ENCODE measurements at places on chromosomes 3 and 15. TPM values are rescaled to one million over a fixed set of nuclear protein-coding genes. Genes with fewer than 3 reads are reported as not detected.

The ABHD17C gene
- total RNA-seq: 9.1 TPM

The SLC15A2 gene
- total RNA-seq: 3.0 TPM

The ALDH1A3 gene
- total RNA-seq: not detected

The PP2D1 gene
- total RNA-seq: not detected

The FBXO40 gene
- total RNA-seq: not detected

The PRSS50 gene
- 0.09 TPM for total RNA-seq

The DALRD3 gene
- total RNA-seq: 24.8 TPM

The DAG1 gene
- total RNA-seq: 9.1 TPM

The SUSD5 gene
- total RNA-seq: not detected

The PLSCR5 gene
- not detected for total RNA-seq

The CFAP100 gene
- total RNA-seq: not detected

- no peaks in the 10 kb centered on the region for H3K4me1 ChIP-seq
- H3K27ac ChIP-seq: no peak overlapping the region
- no peak overlapping the region for H3K4me3 ChIP-seq
- DNase-seq: no peak
These were observed 235.2 kb upstream of the VEPH1 start for GRCh38 chr3:157738441-157738840.

GRCh38 chr15:60390871-60391501 is 6.8 kb downstream of the ANXA2 start:
- H3K4me1 ChIP-seq: peaks cover 61% of the 10 kb centered on the region
- peaks cover 4% of the 10 kb centered on the region for H3K36me3 ChIP-seq
- no peak overlapping the region for H3K27ac ChIP-seq

GRCh38 chr15:38208206-38208605 is 44.4 kb upstream of the SPRED1 start:
- H3K36me3 ChIP-seq: no peaks in the 10 kb centered on the region
- DNase-seq: no peak
- H3K27ac ChIP-seq: no peak overlapping the region
- no peak overlapping the region for H3K4me3 ChIP-seq
- no peaks in the 10 kb centered on the region for H3K4me1 ChIP-seq
- peaks cover 44% of the 10 kb centered on the region for H3K27me3 ChIP-seq

DNA sequence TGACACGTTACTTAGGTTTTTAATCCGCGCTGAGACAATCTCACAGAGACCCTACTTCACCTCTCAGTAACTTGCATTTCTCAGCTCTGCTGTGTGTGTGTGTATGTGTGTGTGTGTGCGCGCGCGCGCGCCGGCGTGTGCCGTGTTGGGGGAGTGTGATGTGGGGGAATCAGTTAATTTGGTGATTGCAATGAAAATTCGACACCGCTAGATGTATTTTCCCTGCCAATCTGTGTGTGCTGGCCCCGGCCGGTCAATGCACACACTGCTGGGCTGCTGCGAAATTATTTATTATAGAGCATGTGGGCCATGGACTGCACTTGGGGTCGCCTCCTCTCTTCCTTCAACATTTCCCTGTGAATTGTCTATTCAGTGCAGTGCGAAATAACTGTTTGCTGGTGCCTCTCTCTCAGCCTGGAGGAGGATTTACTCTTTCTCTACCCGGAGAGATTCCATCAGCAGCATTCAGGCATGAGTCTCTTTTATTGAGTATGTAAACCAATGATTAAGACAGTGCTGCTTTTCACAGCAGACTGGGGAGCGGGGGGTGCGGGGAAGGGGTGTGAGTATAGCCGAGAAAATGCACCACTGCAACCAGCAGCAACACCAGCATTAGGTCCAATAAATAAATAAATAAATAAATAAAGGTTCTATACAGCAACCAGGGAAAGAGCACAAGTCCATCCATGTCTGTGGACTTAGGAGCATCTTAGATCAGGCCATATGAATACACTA is 2.9 kb downstream of the CADM2 start:
- peaks cover 5% of the 10 kb centered on the region for H3K36me3 ChIP-seq
- no peak overlapping the region for H3K4me3 ChIP-seq
- no peak overlapping the region for H3K27ac ChIP-seq
- H3K27me3 ChIP-seq: peaks cover 43% of the 10 kb centered on the region

DNA sequence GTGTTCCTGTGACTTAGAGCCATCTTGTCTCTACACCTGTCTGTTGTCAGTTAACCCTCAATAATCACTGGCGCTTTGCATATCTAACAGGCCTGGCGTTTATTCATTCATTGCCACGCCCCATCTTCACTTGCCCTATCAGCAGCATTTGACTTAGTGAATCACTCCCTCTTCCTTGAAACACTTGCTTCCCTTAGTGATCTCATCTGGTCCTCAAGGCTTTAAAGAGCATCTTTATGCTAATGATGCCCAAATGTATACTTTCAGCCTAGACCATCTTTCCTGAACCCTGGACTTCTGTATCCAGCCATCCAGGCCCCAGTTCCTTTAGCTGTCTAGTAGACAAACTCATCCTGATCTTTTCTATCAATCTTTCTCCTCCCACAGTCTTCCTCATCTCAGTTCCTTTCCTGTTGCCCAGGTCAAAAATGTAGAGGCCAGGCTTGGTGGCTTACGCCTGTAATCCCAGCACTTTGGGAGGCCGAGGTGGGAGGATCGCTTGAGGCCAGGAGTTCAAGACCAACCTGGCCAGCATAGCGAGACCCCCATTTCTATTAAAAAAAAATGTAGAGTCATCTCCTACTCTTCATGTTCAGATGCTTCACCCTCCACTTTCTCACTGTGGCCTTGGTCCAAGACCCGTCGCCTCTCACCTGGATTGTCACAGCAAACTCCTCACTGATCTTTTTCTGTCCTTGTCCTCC is 1.4 kb upstream of the IGDCC4 start:
- H3K27me3 ChIP-seq: peaks cover 64% of the 10 kb centered on the region
- H3K27ac ChIP-seq: no peak overlapping the region
- H3K4me1 ChIP-seq: peaks cover 20% of the 10 kb centered on the region
- peaks cover 5% of the 10 kb centered on the region for H3K36me3 ChIP-seq
- DNase-seq: no peak

DNA sequence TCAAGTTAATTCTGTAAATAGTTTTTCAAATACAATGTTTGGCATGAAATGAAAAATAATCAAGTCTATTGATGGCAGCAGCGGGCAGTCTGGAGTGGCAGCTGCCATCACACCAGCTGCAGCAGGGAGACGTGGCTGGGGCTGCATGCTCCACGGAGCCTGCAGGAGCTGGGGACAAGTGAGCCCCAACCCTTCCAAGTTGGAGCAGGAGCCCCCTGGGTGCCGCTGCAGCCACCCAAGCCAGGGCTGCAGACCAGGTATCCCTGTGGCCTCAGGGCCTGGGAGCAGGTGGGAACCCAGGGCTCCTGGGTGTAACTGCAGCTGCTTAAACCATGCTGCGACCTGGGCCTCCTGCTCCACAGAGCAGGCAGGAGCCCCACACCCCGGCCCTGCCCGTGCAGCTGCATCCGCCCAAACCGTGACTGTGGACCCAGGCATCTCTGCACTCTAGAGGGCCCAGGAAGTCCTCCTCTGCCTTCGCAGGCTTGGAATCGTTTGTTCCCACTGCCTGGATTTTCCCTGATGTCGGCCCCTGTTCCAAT is 257.4 kb downstream of the PLOD2 start:
- H3K27me3 ChIP-seq: no peaks in the 10 kb centered on the region
- no peak overlapping the region for H3K4me3 ChIP-seq
- no peak for DNase-seq
- no peaks in the 10 kb centered on the region for H3K36me3 ChIP-seq
- H3K4me1 ChIP-seq: no peaks in the 10 kb centered on the region

DNA sequence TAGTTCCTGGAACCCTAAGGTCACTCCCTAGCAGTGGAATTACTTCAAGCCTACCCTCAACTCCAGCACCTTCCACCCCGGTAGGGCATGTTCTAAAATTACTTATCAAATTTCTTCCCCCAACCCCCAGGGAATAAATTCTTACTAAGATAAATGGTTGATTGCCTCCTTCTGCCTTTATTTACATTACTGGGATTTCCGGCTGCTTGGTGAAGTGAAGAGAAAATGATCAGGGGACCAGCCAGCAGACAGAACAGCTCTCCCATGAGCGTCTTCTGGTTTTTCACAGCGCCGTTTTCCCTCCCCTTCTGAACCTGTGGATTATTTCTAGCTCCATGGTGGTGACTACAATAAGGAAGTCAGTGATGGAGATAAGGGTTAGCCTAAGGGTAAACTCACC is 521.5 kb upstream of the PPP2R3A start:
- DNase-seq: no peak
- no peaks in the 10 kb centered on the region for H3K4me1 ChIP-seq
- no peak overlapping the region for H3K27ac ChIP-seq
- no peak overlapping the region for H3K4me3 ChIP-seq

DNA sequence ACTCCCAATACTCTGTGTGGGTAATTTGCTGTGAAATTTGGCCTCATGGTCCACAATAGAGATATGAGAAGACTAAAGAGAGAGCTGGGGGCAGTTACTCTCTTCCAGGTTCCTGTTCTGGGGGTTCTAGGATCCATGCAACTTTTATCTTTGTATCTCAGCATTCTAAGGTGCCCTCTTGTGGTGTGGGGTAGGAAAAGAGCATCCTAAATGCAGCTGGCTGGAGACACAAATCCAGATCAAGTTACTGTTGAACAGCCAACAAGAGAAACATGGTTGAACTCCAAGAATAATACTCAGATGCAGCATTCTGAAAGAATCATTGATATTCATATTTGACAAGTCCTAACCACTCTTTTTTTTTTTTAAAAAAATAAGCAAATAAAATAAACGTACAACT is 238.2 kb downstream of the GREM1 start:
- DNase-seq: no peak
- no peaks in the 10 kb centered on the region for H3K36me3 ChIP-seq
- H3K27ac ChIP-seq: no peak overlapping the region
- H3K4me3 ChIP-seq: no peak overlapping the region
- H3K27me3 ChIP-seq: no peaks in the 10 kb centered on the region

DNA sequence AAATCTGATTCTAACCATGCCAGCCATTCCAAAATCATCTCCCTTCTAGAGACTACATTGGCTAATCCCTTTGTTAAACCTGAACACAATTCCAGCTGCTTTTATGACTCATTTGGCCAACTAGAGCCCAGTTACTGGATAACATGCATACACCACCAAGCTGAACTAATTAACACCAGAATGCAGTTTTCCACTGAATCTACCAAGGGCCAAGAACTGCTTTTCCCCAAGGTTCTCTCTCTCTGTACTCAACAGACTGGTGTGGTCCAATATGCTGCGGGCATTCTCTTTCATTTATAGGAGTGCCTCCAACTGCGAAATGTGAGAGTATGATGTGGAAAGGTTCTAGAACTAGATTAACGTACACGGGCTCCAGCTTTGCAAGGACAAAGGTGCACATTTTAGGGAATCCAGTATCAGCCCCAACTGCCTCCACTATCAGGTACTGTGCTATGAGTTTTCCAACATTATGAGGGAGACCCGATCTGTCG is 1.5 kb downstream of the CHSY1 start:
- peak overlapping the region; percentile 81 for H3K4me3 ChIP-seq
- H3K4me1 ChIP-seq: peaks cover 72% of the 10 kb centered on the region
- no peak for DNase-seq
- H3K36me3 ChIP-seq: peaks cover 5% of the 10 kb centered on the region
- peak overlapping the region; percentile 19 for H3K27ac ChIP-seq
- no peaks in the 10 kb centered on the region for H3K27me3 ChIP-seq

DNA sequence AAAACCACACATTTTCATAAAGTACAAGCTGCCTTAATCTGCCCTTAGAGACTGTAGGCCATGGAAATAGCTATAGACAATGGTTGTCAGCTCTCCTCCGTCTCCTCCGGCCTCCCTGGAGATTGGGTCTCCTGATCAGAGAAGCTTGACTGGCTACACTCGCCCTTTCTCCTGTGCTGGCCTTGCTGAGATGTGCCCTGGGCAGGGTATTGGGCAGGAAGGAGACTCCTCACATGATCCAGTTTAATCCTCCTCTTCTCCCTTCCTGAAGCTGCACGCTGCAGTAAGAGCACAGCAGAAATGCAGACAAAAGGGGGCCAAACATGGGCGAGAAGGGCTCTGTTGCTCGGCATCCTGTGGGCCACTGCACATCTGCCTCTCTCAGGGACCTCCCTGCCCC is at the start of gene SLC24A5:
SLC24A5 (plus strand) TSS at position 246 of the 400 bp plus-strand sequence; CDS start at position 301, 55 bp downstream.
- H3K27ac ChIP-seq: no peak within 1 kb of the TSS
- no peak within 1 kb of the TSS for H3K4me3 ChIP-seq
- no peaks in the 10 kb centered on the region for H3K4me1 ChIP-seq
- no peaks in the 10 kb centered on the region for H3K36me3 ChIP-seq
- DNase-seq: no peak

GRCh38 chr3:171614318-171614921 is 154.2 kb upstream of the TNIK start:
- H3K4me1 ChIP-seq: no peaks in the 10 kb centered on the region
- DNase-seq: no peak

DNA sequence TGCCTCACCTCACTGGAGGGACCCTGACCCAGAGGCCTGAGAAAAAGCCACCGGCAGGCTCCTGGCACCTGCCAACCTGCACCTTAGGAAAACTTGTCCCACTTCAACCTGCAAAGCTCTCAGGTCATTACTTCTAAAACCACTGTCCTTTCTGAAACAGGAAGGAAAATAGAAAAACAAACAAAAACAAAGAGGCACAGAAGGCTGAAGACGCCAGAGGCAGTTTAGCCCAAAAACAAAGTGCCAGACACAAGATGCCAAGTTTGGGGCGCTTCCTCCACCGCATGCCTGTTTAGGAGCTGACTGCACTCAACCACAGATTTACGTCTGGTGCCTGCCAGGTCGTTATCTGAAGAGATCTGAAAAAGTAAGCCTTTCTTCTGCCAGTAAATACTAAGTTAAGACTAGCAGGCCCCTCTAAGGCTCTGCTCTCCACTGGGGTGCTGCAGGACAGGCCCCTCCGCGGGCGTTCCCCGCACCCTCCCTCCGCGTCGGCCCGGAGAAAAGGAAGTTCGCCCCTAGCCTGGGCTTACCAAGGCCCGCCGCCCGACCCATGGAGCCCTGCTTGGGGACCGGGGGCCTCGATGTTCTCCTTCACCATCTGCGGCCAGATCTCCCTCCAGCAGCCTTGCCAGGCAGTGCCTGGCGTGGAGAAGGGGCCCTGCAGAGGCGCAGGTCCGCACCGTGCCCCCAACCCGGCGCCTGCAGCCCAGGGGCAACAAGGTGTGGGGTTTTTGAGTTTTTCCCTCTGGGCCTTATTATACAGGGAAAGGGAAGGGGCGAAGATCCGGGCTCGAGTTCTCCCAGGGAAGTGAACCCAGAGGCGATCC is 1.3 kb downstream of the GOLGA8A start:
- H3K4me1 ChIP-seq: peaks cover 24% of the 10 kb centered on the region
- peak overlapping the region; percentile 75 for H3K4me3 ChIP-seq
- H3K27me3 ChIP-seq: no peaks in the 10 kb centered on the region
- peaks cover 16% of the 10 kb centered on the region for H3K36me3 ChIP-seq
- no peak overlapping the region for H3K27ac ChIP-seq

All from activated T-cell treated with anti-CD3 and anti-CD28 coated beads, Interleukin-2, amount 50 U/mL, for 72 hours (primary cell).